ENCODE measurements at places on chromosomes 12 and 14.

GRCh38 chr14:95609398-95609990 is 74.6 kb downstream of the GLRX5 start:
- DNase-seq: peak; percentile 38

GRCh38 chr12:26130728-26131127 is 5.9 kb upstream of the BHLHE41 start:
- no peak for DNase-seq

DNA sequence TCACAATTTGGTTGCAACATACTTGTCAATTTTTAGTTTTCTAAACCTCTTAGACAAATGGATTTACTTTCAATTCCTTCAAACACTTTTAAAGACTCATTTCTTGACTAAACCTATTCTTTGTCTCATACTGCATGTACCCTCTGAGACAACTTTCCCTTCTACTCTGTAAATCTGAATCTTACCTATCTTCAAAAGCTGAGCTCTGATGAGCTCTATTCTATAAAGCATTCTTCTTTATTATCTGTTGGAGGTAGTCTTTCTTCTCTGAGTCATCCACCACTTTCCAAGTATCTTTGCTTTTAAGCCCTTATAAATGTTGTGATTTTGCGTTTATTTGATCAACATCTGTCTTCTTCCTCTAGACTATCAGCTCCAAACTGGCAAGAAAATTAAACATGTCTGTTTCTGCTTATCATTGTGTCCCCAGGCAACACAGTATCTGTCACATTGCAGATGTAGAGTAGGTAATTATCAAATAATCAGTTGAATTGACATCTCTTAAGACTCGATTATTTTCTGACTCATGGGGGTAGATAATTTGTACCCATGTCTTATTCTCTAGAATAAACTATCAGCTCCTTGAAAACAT is 265.6 kb upstream of the FAR2 start:
- no peak for DNase-seq

GRCh38 chr12:18868717-18869116 is 130.8 kb downstream of the CAPZA3 start:
- DNase-seq: no peak

- no peak for DNase-seq
Observed at GRCh38 chr12:29499235-29499634, 1.7 kb upstream of the OVCH1 start.

DNA sequence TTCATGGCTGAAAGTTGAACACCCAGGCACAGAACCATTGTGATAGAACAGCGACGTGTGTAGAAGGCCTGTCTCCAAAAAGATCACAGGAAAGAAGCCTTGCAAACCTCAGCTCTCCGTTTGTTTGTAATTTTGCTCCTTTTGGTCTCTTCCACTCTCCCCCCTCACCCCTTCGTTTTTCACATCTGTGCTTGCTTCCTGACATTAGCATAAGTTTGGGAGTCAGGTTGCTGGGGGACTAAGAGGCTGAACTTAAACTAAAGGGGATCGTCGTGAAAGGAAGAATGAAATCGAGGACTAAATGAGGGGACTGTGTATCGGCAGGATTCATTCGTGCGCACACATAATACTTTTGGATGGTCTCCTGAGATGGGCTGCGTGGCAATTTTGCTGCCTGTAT is 200.6 kb downstream of the BCAT1 start:
- DNase-seq: no peak

GRCh38 chr12:113551563-113551962 is 79.9 kb upstream of the LHX5 start:
- no peak for DNase-seq

DNA sequence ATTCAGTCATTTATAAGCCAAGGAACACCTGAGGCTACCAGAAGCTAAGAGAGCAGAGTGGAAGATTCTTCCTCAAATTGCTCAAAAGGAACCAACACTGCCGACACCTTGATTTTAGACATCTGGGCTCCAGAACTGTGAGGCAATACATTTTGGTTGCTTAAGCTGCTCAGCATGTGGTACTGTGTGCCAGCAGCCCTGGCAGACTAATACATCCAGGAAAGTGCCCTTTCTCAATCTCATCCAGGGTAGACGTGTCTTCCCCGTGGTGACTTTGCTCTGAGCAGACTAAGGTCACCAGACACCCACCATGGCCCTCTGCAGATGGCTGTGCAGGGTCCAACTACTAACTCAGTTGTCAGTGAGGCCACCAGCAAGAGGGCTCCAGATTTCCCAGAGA is 122.8 kb downstream of the VRK1 start:
- DNase-seq: no peak

DNA sequence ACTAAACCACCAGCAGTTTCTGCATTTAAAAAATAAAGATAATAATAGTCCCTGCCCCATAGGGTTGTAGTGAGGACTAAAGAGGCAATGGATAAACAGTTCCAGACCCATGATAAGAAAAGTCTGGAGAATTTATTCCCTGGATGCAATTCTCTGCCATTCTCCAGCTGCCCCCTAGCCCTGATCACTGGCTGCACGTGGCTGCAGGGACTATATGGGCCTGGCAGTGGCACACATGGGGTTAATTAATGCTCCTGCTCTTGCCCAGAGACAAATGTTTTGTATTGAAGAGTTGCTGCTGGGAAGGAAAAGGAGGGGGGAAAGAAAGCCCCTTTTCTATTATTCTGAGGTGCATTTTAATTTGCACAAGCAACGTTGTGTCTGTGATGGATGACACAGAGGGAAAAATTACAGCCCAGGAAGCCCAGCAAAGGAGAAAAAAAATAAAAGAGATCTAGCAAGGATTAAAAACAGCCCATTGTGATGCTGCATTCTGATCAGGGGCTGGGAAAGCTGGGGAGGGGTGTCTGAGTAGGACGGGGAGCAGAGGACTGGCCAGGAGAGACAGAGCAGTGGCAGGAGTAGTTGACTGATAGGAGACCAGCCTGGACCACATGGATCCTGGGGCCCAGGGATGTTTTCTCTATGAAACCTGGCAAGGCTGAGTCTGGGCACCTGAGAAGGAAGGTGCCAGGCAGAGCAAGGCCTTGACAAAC is 149.3 kb downstream of the ESRRB start:
- no peak for DNase-seq

- no peak for DNase-seq
Observed at GRCh38 chr12:10097521-10097920, 1.3 kb downstream of the CLEC1A start.

DNA sequence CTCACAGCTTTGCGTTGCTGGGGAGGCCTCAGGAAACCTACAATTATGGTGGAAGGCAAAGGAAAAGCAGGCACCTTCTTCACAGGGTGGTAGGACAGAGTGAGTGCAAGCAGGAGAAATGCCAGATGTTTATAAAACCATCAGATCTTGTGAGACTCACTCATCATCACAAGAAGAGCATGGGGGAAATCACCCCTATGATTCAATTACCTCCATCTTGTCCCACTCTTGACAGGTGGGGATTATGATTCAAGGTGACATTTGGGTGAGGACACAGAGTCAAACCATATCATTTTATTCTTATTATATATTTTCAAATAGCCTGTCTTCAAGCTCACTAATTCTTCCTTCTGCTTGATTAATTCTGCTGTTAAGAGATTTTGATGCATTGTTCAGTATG is 665.3 kb downstream of the TRHDE start:
- no peak for DNase-seq

GRCh38 chr12:2825132-2825531 is 9.7 kb downstream of the NRIP2 start:
- no peak for DNase-seq

- no peak for DNase-seq
Observed at GRCh38 chr12:49410818-49411217, 43.6 kb downstream of the SPATS2 start.

DNA sequence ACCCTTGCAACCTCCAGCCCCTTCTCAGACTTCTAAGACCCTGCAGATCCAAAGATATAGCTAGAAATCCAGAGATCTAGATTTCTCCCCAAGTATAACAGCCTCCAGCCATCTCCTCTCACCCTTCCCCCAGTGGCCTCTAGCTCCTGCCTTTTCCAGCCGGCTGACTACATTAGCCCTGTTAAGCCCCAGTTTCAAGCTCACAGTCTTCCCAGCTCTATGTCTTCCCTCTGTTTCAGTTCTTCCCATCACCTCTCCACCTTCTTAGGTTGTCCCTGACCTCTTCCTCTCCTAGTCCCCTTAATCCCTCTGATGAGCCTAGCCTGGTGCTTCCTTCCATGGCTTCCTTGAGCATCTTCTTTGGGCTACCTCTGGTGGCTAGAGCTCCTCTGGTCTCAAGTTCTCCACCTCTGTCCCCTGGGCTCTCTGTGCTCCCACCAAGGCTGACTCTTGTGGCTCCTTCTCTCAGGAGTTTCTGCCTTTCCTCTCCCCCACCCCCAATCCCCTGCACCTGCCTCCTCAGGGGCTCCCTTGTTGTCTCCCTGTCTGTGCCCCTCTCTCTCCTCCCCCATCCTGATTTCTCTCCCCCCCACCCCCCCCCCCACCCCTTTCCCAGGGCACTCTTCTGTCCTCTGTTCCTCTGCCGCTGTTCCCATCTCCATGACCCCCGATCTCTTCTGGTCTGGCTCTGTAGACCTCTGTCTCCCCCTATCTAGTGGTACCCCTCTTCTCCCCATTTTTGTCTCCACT is 816 bp upstream of the GDF11 start:
- no peak for DNase-seq

GRCh38 chr12:26831951-26832821 is 808 bp downstream of the ITPR2 start:
- peak; percentile 62 for DNase-seq

GRCh38 chr12:91902860-91903683 is 242.6 kb downstream of the BTG1 start:
- DNase-seq: no peak

DNA sequence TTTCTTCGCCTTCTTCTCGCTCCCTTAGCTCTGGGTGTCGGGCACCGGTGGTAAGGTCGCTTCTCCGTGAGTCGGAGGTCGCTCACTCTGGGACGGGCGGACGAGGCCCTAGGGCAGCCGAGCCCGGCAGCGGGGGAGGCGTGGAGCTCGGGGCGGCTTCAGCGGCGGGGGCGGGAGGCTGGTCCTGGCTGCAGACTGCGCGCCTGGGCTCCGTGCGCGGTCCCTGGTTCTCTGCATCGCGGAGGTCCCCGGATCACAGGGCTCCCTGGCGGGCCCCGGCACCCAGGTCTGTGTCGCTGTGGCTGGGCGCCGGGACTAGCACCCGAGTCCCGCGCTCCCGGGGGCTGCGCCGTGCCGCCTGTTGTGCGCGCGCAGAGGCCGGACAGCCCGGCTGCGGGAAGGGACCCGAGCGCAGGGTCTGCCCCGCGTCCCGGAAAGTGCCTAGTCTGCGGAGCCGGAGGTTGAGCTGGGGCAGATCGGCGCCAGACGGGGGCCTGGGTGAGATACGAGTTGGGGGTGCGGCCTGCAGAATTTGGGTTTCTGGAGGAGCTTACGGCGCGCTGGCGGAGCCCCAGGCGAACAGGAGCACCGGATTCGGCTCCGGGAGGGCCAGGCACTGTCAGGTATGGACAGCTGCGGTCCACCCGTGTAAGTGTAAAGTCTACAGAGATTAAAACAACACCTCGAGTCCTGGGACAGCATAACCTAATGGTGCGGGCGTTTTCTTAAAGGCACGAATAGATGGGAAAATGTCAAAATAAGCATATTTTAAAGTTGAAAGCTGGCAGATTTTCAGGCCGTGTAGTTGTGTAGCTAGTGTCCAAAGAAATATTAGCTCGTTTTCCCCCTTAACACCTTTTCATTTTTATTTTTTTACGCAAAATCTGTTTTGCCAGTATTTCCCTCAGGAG is 713 bp downstream of the FRMD6 start:
- peak; percentile 45 for DNase-seq

- DNase-seq: no peak
Observed at GRCh38 chr12:63982604-63983295, 138.2 kb downstream of the SRGAP1 start.

- peak; percentile 67 for DNase-seq
Observed at GRCh38 chr12:90978117-90978770, 23.3 kb upstream of the CCER1 start.

DNA sequence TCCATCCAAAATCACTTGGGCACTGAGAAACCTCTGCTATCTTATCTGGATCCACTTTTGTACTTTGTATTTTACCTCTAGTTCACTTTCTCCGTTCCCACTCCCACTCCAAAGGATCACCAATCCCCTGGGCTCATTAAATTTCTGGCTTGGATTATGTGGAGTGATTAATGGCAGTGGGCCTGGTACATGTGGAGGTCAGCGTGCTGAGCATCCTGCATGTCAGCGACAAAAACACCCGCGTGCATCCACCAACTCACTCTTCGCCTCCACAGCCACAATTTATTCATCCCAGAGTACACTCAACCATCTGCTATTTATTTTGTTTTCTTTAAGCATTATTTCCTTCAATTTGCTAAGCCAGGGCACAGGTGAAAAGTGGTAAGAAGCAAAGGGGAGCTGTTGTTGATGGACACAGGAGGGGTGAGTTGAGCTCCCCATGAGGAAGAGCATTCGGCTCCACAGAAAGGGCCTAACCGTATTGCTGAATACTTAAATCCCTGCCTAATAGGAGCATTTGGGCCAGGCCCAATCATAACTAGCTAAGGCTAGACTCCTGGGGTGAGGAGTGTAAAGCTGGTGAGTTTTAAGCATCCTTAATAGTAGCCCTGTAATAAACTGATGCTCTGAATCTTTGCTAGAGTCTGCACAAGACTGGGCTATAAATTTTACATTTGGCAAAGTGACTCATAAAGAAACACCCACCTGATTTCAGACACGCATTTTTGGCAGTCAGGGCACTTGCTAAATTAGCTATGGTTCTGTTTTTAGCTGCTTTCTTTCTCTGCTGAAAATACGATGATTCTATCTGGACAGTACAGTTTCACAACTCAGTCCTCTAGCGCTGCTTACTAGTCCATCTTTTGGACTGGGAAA is 137.8 kb downstream of the SLC25A21 start:
- no peak for DNase-seq

GRCh38 chr14:105840266-105841021 is 314.1 kb downstream of the TMEM121 start:
- DNase-seq: no peak

DNA sequence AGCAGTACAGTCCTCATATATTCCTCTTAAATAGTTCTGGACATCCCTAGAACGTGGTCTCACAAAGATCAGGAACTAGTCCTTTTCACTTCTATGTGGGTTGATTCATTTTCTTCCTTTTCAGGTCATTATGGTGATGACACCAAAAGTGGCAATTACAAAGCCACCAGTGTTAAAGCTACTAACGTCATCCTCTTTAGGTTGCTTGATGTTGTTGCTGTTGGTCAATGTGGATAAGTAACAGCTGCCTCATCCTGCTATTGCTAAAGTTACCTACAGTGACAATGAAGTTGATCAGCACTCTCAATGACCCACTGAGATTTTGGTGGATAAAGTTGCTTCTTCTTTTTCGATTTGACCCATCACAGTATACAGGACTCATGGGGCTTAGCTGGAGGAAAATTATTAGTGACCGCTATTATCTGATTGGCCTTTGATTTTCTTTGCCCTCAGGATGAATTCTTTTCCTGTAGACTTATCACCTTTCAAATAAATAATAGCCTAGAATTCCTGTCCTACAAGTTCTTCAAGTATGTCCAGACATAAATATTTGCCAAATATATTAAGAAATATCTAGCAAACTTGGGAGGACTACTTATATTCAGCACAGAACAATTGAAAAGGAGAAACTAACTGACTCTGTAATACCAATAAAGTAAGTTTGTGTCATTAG is 54.0 kb upstream of the ATP2B1 start:
- DNase-seq: no peak
